ENCODE measurements at places on chromosomes 5 and 9. TPM values are rescaled to one million over a fixed set of nuclear protein-coding genes. Genes with fewer than 3 reads are reported as not detected.

DNA sequence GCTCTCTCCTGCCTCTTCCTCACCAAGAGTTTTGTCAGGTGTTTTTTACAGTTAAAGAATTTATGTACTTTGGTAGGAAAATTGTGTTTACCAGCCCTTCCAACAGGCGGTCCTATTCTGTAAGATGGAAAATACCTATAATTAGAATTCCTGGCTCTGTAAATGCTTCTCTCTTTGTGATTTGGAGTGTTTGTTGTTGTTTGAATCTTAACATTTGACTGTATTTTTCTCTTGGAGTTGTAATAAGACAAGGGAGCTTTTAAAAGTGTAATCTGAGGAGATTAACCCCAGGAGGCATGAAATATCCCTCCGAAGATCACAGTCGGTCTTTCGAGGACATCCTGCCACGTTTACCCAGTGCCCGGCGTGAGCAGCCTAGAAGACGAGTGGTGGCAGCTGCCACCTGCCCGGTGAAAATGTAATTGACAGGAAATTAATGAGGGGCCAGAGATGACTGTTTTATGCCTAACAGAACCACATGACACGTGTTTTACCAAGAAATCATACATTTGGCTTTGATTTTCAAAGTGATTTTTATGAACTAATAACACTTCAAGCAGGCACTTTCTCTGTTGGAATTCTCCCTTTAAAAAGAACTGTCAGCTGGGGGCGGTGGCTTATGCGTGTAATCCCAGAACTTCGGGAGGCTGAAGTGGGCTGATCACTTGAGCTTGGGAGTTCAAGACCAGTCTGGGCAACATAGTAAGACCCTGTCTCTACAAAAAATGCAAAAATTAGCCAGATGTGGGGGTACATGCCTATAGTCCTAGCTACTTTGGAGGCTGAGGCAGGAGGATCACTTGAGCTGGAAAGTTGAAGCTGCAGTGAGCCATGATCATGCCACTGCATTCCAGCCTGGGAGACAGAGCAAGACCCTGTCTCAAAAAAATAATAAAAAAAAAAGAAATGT, 20.0 kb downstream of the ANKRD33B start:
- no peaks in the 10 kb centered on the region for H3K36me3 ChIP-seq
- H3K4me1 ChIP-seq: peaks cover 10% of the 10 kb centered on the region
- H3K27me3 ChIP-seq: peaks cover 6% of the 10 kb centered on the region
- no peak overlapping the region for H3K27ac ChIP-seq
- DNase-seq: no peak
- no peak overlapping the region for H3K4me3 ChIP-seq

DNA sequence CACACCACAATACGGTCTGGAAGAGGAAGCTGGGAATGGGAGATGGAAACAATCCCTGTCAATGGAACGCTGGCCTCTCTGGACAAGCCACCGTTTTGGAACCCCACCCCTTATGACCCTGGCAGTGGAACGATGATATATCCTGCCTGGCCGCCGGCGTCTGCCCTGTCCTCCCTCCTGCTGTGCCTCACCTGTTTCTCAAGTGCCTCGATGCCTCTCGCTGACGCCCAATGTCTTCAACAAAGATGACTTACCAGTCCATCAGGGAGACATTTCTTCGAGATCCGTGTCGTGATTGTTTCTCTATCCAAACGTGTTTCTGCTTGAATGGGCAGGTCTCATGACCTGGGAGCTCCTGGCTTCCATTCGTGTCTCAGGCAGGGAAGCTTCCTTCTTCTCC, 476.5 kb downstream of the SPATA31A7 start:
- no peak overlapping the region for H3K4me3 ChIP-seq
- no peak for DNase-seq
- H3K36me3 ChIP-seq: no peaks in the 10 kb centered on the region
- no peaks in the 10 kb centered on the region for H3K27me3 ChIP-seq
- H3K27ac ChIP-seq: no peak overlapping the region
- no peaks in the 10 kb centered on the region for H3K4me1 ChIP-seq

DNA sequence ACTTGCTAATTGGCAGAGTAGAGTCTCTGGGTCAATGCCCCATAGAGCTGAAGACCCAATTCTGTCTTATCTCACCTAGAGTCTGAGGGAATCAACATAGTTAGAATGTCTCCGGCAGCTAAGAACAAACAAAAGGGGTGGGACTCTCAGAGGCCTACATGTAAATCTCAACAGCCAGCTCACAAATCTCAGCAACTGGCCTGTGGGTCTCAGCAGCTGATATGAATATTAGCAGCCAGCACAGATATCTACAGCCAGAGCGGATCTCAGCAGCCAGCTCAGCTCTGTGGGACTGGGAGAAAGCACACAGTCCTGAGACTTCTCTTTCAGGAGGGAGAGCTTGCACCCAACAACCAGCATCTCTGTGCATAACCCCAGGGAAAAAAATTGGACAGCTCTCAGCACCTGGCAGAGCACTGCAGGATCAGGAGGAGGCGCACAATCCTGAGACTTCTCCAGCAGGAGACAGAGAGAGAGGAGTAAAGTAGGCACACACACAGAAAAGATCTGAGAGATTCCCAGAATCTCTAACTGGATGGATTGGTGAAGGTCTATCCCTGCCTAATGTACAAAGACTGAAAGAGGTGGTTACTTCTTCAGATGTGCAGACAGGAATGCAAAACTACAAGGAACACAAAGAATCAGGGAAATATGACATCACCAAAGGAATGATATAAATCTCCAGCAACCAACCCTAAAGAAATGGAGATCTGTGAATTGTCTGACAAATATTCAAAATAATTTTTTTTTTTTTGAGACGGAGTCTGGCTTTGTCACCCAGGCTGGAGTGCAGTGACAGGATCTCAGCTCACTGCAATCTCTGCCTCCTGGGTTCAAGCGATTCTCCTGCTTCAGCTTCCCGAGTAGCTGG, 29.2 kb downstream of the KLF4 start:
- no peak overlapping the region for H3K4me3 ChIP-seq
- peaks cover 10% of the 10 kb centered on the region for H3K27me3 ChIP-seq
- DNase-seq: no peak

- no peak for DNase-seq
- no peaks in the 10 kb centered on the region for H3K4me1 ChIP-seq
- no peak overlapping the region for H3K27ac ChIP-seq
- no peaks in the 10 kb centered on the region for H3K27me3 ChIP-seq
- peaks cover 97% of the 10 kb centered on the region for H3K36me3 ChIP-seq
Observed at GRCh38 chr9:92242260-92243136, 51.0 kb downstream of the IARS1 start.

DNA sequence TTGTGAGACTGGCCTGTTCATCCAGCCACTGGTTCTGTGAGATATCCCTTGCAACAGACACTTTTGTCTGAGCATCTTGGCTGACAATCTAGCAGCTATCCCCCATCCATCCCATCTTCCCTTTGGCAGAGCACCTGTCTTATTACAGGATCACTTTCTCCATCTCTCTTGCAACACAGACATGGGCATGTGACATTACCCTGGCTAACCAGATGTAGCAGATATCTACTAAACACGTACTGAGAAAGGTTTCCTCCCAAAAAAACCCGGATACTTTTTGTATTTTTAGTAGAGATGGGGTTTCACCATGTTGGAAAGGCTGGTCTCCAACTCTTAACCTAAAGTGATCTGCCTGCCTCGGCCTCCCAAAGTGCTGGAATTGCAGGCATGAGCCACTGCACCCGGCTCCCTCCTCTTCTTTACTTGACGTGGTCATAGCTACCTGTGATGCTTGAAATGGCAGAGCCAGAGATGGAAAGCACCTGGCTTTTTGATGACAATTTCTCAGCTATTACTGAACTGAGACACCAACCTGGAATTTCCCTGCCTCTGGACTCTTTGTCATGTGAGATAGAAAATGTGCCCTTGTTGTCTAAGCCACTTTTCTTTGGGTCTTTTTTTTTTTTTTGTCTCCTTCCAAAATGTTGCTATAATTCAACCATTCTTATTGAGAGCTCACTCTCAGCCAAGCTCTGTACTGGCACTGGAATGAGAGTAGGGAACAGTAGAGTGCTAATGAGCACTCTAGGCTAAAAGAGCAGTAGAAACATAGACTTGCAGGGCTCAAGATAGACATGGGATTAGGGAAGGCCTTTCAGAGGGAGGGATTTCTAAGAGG, 32.6 kb downstream of the FNBP1 start:
- no peaks in the 10 kb centered on the region for H3K36me3 ChIP-seq
- DNase-seq: peak; percentile 70
- H3K27me3 ChIP-seq: no peaks in the 10 kb centered on the region
- H3K27ac ChIP-seq: peak overlapping the region; percentile 90
- H3K4me1 ChIP-seq: peaks cover 62% of the 10 kb centered on the region

GRCh38 chr9:33142535-33142934, 24.6 kb downstream of the B4GALT1 start:
- DNase-seq: no peak
- peak overlapping the region; percentile 28 for H3K4me3 ChIP-seq
- no peaks in the 10 kb centered on the region for H3K27me3 ChIP-seq

DNA sequence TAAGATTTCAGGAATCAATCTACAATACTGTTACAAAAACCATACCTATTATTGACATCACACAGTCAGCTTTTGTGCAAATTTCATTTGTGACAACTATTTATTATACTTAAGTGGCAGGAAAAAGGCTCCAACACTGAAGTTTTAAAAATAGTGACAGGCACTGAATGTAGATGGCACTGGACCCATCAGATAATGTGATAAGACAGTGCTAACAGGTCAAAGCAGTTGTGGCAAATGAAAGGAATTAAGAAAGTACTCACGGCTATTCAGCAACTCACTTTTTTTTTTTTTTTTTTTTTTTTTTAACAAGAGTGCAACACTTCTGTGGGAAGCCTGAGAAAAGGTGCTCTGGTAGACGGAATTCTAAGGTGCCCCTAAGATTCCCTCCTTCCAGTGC, 115.0 kb upstream of the MEF2C start:
- no peak for DNase-seq
- H3K4me1 ChIP-seq: no peaks in the 10 kb centered on the region

DNA sequence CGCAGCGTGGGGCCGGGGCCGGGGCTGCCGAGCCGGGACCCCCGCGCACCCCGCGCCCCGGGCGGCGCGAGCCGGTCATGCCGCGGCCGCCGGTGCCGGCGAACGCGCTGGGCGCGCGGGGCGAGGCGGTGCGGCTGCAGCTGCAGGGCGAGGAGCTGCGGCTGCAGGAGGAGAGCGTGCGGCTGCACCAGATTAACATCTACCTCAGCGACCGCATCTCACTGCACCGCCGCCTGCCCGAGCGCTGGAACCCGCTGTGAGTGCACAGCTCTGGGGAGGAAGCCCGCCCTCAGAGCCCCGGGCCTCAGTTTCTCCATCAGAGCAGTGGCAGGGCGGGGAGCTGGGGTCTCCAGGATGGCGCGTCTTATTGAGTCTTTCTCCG, 335 bp downstream of the GALNT12 start:
- peaks cover 20% of the 10 kb centered on the region for H3K4me1 ChIP-seq
- H3K36me3 ChIP-seq: no peaks in the 10 kb centered on the region
- peaks cover 5% of the 10 kb centered on the region for H3K27me3 ChIP-seq
- DNase-seq: no peak
- no peak overlapping the region for H3K27ac ChIP-seq

DNA sequence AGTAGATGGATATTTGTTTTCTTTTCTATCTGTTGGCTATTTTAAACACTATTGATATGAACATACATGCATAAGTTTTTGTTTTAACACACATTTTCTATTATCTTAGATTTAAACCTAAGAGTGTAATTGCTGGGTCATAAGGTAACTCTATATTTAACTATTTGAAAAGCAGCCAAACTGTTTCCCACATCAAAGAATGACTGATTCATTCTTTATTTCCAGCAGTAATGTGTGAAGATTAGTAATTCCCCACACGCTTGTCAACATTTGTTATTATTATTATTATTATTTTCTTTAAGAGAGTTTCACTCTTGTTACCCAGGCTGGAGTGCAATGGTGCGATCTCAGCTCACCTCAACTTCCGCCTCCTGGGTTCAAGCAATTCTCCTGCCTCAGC, 1495.8 kb downstream of the EFNA5 start:
- no peak overlapping the region for H3K4me3 ChIP-seq
- H3K27ac ChIP-seq: no peak overlapping the region
- no peak for DNase-seq
- H3K4me1 ChIP-seq: no peaks in the 10 kb centered on the region
- no peaks in the 10 kb centered on the region for H3K27me3 ChIP-seq

- H3K27ac ChIP-seq: no peak overlapping the region
- peaks cover 6% of the 10 kb centered on the region for H3K36me3 ChIP-seq
- DNase-seq: peak; percentile 10
- H3K27me3 ChIP-seq: no peaks in the 10 kb centered on the region
Observed at GRCh38 chr5:43305948-43306565, 7.2 kb downstream of the HMGCS1 start.

GRCh38 chr9:90325913-90326653, 316.5 kb downstream of the DIRAS2 start:
- H3K4me1 ChIP-seq: no peaks in the 10 kb centered on the region
- no peaks in the 10 kb centered on the region for H3K27me3 ChIP-seq
- DNase-seq: no peak
- no peak overlapping the region for H3K4me3 ChIP-seq
- no peaks in the 10 kb centered on the region for H3K36me3 ChIP-seq

DNA sequence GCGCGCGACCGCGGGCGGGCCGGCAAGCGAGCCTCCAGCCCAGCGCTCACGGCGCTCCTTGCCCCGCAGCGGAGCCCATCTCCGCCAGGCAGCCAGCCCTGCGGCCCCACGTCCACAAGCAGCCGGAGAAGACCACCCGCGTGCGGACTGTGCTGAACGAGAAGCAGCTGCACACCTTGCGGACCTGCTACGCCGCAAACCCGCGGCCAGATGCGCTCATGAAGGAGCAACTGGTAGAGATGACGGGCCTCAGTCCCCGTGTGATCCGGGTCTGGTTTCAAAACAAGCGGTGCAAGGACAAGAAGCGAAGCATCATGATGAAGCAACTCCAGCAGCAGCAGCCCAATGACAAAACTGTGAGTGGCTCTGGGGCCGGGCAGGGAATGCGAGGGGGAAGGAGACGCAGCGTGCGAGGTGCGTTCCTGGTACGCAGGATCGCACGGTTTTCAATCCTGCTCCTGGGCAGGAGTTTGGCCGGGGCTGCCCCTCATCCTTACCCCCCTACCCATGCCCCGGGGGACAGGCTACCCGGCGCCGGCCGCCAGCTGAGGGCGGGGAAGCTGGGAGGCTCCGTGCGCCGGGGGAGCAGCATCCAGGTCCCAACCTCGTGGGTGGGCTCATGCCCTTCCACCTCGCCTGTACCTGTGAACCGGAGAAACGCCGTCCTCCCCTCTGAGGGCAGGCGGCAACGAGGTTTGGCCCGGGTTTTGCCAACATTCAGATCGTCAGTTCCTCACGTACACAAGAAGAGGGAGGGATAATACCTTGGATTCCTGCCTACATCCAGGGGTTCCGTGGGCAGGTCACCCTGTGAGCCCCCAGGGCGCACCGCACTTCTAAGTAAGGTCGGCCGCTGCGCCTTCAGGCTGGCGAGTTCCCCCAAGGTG, 6.6 kb downstream of the ISL1 start:
- peaks cover 65% of the 10 kb centered on the region for H3K27me3 ChIP-seq
- H3K36me3 ChIP-seq: no peaks in the 10 kb centered on the region
- no peak for DNase-seq
- H3K27ac ChIP-seq: no peak overlapping the region
- no peaks in the 10 kb centered on the region for H3K4me1 ChIP-seq

Gene SPINK7
- total RNA-seq: not detected

Gene SLC46A2
- total RNA-seq: not detected

Gene AQP3
- total RNA-seq: 106 TPM

Gene DRD1
- not detected for total RNA-seq

Gene TDRD7
- 3.6 TPM for total RNA-seq

Gene ZNF169
- 3.5 TPM for total RNA-seq

Data from CD4-positive, alpha-beta T cell (primary cell).